ENCODE measurements at places on chromosomes 16 and 17. TPM values are rescaled to one million over a fixed set of nuclear protein-coding genes. Genes with fewer than 3 reads are reported as not detected.

DNA sequence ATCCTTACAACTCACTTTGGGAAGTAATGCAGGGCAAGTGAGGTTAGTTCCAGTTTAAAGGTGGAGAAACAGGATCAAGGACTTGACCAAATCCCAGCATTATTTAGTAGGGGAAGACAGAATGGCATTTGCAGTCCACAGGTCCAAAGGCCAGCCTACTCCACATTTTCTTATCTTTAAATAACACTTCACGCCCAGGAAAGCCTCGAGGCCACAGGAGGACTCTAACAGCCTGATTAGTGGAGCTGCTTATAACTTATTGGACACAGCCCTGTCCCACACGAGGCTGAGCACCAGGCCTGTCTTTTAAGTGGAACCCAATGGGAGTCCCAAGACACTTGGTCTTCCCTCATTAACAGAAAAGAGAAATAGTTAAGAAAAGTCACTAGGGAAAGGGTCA is 12.1 kb upstream of the HYDIN start:
- no peak for DNase-seq

DNA sequence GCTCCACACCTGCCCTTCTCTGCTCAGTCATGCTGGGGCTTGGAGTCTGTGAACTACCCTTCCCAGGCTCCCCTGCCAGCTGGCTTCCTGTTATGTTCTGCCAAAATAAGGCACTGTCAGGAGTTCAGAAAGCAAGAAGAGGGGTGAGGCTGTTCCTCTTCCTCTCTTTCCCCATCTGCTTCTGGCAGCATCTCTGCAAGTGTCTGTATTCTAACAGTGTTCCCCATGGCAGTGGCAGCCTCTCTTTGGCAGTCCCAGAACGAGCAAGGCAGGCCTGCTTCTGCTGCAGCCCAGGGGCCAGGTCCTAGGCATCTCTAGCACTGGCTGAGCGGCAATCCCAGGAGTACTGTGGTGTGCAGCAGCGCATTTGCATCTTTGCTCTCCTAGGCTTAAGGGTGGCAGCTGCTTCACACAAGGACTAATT is 219.1 kb downstream of the STX8 start:
- DNase-seq = no peak

The MFAP4 gene
- 0.07 TPM for total RNA-seq

The ITGAX gene
- 2.8 TPM for total RNA-seq
